ENCODE measurements at places on chromosomes 5 and 9. TPM values are rescaled to one million over a fixed set of nuclear protein-coding genes. Genes with fewer than 3 reads are reported as not detected.

- DNase-seq: no peak
These were observed 21.3 kb downstream of the GALNT10 start for GRCh38 chr5:154211641-154212390.

DNA sequence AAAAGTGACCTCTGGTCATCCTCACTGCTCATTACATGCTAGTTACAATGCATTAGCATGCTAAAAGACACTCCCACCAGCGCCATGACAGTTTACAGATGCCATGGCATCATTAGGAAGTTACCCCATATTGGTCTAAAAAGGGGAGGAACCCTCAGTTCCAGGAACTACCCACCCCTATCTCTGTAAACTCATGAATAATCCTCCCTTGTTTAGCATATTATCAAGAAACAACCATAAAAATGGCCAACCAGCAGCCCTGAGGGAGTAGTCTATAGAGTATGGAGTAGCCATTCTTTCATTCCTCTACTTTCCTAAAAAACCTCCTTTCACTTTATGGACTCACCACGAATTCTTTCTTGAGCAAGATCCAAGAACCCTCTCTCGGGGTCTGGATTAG, 89.4 kb downstream of the ATPSCKMT start:
- DNase-seq: no peak

Gene ARSK
- 10.8 TPM for total RNA-seq

- DNase-seq: no peak
These were observed 116.3 kb downstream of the COL23A1 start for GRCh38 chr5:178473854-178474253.

DNA sequence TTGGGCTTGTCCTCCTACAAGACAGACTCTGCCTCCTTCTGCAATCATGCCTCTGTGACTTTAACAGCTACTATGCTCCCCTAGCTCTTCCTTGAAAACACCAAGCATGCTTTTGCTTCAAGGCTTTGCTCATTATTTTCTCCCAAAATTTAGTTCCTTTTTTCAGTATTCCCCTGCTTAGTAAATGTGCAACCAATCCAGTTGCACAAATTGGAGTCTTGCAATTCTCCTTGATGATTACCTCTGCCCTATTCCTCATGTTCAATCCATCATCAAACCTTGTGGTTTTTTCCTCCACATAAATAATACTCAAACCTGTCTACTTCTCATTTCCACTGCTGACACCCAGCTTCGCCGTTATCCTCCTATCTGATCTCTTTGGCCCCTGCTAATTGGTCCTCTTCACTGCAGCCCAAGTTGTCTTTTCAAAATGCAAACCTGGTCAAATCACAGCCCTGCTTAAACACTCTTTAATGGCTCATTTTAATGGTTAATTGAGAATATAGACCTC, 296.3 kb downstream of the CWC27 start:
- no peak for DNase-seq
